PC-3 (cell line): ENCODE measurements at places on chromosomes 1 and 21. TPM values are rescaled to one million over a fixed set of nuclear protein-coding genes. Genes with fewer than 3 reads are reported as not detected.

DNA sequence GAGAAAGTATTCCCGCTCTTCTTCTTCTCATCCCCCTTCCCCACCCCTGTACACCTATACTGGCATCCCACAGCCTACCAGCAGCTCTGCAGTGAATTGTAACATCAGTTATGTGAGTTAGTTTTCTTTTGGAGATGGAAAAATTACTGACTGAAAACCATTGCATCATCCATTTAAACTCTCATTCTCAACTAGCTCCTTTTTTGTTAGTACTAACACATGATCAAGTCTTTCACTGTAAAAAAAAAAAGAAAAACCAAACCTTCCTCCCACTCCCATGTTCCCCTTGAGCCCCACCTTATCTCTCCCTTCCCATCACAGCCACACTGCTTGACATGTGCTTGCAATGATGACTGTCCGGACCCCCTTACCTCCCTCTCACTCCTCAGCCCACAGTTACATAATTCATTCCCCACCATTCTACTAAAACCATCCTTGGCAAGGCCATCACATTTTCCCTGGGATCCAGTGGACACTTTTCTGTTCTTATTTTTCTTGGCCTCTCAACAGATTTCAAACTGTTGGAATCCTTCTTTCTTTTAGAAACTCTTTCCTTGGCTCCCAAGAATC lies 23.2 kb upstream of the RAVER2 start:
- no peaks in the 10 kb centered on the region for H3K4me1 ChIP-seq
- H3K27me3 ChIP-seq: peaks cover 27% of the 10 kb centered on the region
- no peaks in the 10 kb centered on the region for H3K36me3 ChIP-seq
- DNase-seq: no peak
- no peak overlapping the region for H3K4me3 ChIP-seq
- H3K27ac ChIP-seq: no peak overlapping the region

GRCh38 chr1:212596798-212597197 lies 11.8 kb upstream of the ATF3 start:
- DNase-seq: no peak
- peak overlapping the region; percentile 46 for H3K4me3 ChIP-seq
- no peaks in the 10 kb centered on the region for H3K27me3 ChIP-seq
- H3K4me1 ChIP-seq: peaks cover 53% of the 10 kb centered on the region
- H3K36me3 ChIP-seq: no peaks in the 10 kb centered on the region
- H3K27ac ChIP-seq: peak overlapping the region; percentile 80

DNA sequence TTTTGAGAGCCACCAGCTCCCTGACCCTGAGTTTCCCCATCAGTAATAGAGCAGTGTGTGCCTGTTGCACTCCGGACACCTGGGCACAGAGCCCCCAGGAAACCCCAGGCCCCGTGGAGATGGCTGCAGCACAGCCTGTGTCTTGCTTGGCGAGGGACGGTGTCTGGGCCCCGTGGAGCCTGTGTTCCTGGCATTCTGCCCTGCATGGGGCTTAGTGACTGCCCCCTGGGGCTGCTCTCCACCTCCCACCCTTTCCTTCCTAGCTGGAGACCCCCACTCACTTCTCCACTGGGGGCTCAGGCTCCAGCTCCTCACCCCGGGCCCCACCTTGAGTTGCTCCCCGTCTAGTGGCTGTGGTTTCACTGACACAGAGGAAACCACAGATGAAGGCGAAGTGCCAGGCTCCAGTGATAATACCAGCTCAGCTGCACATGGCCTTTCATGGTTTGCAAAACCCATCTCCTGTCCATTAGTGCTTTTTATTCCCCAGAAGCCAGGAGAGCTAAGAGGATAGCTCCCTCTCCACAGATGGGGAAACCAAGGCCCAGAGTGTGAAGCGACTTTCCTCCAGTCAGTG lies 39.4 kb downstream of the DMRTB1 start:
- no peaks in the 10 kb centered on the region for H3K4me1 ChIP-seq
- peak; percentile 33 for DNase-seq
- H3K27ac ChIP-seq: no peak overlapping the region
- no peaks in the 10 kb centered on the region for H3K27me3 ChIP-seq
- H3K36me3 ChIP-seq: no peaks in the 10 kb centered on the region

- H3K36me3 ChIP-seq: no peaks in the 10 kb centered on the region
- no peak overlapping the region for H3K27ac ChIP-seq
- H3K4me3 ChIP-seq: no peak overlapping the region
- DNase-seq: no peak
- H3K27me3 ChIP-seq: no peaks in the 10 kb centered on the region
Observed at GRCh38 chr1:64421377-64421776, 48.6 kb upstream of the CACHD1 start.

DNA sequence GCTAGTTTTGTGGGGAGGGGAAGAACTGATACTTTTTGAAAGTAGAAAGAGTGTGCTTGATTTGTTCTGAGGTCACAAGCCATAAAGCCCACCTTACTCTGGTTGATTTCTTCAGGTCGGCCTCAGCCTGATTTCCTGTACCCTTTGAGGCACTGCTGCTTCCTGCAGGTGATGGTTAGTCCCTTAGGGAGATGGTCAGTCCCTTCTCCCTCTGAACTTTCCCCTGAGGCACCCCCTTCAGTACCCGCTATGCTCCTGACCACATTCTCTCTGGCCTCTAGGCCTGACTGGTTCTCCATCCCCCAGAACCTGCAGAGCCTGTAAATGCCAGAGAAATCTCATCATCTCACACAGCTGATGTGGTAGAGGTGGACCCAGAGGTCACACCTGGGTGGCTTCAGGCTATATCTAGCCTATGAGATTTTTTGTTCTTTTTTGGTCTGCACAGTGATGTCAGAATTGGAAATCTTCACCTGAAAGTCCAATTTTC lies 15.0 kb upstream of the ID3 start:
- H3K27me3 ChIP-seq: no peaks in the 10 kb centered on the region
- H3K4me3 ChIP-seq: no peak overlapping the region
- H3K4me1 ChIP-seq: peaks cover 23% of the 10 kb centered on the region
- no peak overlapping the region for H3K27ac ChIP-seq

DNA sequence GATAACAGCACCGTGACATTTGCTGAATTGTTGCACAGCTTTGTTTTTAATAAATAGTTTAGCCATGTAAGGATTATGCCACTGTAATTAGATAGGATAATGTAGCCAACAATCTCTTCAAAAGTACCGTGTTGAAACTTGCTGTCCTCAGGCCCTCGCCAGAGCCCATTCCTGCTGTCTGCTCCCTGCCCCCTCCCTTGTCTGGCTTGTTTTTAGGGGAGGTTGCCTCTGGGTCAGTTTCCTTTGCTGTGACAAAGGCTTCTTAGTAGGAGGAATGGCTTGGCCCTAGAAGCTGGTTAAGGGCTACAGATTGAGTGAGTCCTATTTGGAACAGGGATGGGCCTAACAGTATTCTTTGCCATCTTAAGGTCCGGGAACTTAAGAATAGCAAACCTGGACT lies 107.9 kb downstream of the LMO4 start:
- no peaks in the 10 kb centered on the region for H3K27me3 ChIP-seq
- H3K4me1 ChIP-seq: peaks cover 9% of the 10 kb centered on the region; the same call in 1 of the 2 replicates
- no peaks in the 10 kb centered on the region for H3K36me3 ChIP-seq
- H3K4me3 ChIP-seq: no peak overlapping the region
- DNase-seq: no peak

GRCh38 chr1:54809496-54810074 lies 8.5 kb upstream of the TTC22 start:
- H3K27ac ChIP-seq: no peak overlapping the region
- no peaks in the 10 kb centered on the region for H3K36me3 ChIP-seq
- no peak overlapping the region for H3K4me3 ChIP-seq
- H3K27me3 ChIP-seq: no peaks in the 10 kb centered on the region

- no peaks in the 10 kb centered on the region for H3K27me3 ChIP-seq
- no peaks in the 10 kb centered on the region for H3K36me3 ChIP-seq
- no peak for DNase-seq
- H3K27ac ChIP-seq: no peak overlapping the region
Observed at GRCh38 chr1:87269921-87270320, 58.8 kb upstream of the LMO4 start.

DNA sequence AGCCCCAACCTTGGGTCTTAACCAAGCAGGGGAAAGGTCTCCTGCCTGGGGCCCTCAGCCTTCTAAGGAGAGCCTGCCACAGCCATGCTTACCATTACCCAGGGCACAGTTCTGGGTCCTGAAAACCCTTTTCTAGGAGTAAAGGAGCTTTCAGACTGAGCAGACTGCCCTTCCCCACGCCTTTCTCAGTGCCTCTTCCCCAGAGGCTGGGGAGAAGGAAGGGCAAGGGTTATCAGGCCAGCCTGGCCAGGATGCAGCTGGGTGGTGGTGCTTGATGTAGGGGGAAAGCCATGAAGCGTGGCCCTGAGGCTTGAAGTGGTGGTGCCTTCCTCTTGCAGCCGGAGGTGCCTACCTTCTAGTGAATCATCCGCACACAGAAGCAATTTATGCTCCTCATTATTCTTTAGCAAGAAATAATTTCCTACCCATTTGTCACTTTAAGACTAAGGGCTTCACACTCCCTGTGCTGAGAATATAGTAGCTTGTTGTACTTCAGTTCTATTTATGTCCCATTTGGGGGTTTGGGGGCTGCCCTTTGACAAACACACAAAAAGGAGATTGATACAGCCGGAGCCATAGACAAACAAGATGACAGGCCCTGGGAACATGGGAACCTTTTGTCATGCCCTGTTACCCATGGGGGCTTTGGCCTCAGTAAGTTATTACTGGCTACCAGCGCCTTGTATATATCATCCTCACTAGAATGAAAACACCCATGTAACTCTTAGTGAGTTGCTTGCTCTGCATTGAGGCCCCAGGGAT lies 40.7 kb downstream of the MAN1C1 start:
- H3K27me3 ChIP-seq: no peaks in the 10 kb centered on the region
- H3K27ac ChIP-seq: no peak overlapping the region
- H3K36me3 ChIP-seq: no peaks in the 10 kb centered on the region
- peaks cover 13% of the 10 kb centered on the region for H3K4me1 ChIP-seq
- H3K4me3 ChIP-seq: no peak overlapping the region

DNA sequence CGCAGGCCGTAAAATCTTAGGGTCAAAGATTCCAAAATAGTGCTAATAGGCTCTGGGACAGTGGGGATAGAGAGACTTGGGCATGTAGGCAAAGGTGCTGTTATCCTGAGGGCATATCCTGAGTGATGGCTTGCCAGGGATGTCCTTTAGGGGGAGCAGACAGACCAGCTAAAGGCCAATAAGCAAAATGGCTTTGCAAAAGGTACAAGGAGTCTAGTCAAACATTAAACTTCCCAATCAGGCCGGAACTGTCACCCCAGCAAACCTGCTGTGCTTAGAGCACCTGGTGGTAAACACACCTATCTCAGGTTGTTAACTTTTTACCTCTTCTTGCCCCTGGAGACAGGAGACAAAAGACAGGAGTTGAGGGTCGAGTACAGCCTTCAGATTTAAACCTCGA lies 49.1 kb downstream of the TRABD2B start:
- H3K36me3 ChIP-seq: no peaks in the 10 kb centered on the region
- no peaks in the 10 kb centered on the region for H3K27me3 ChIP-seq
- H3K27ac ChIP-seq: no peak overlapping the region
- no peaks in the 10 kb centered on the region for H3K4me1 ChIP-seq
- DNase-seq: no peak

The LCE1C gene
- total RNA-seq: not detected in 2 replicates

- H3K36me3 ChIP-seq: no peaks in the 10 kb centered on the region
- peak overlapping the region; percentile 36 for H3K4me3 ChIP-seq
- H3K27me3 ChIP-seq: no peaks in the 10 kb centered on the region
- peak; percentile 96 for DNase-seq
- peaks cover 32% of the 10 kb centered on the region for H3K4me1 ChIP-seq
Observed at GRCh38 chr1:151680826-151681225, 35.8 kb downstream of the CELF3 start.

DNA sequence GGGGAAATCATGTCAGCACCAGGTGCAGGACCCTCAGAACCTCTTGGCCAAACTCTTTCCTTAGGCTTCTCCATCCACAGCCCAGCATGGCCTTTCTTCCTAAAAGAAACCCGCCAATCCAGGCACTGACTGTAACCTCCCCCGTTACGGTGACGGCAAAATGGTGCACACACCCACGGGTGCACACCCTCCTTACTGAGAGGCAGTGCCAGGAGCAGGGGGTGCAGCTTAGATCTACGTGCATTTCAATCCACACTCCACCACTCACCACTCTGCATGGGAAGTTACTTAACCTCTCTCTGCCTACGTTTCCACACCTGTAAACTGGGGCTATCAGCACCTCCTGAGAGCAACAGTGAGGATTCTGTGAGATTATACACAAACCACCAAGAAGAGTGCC lies 31.0 kb downstream of the SUSD4 start:
- H3K27me3 ChIP-seq: peaks cover 34% of the 10 kb centered on the region
- H3K36me3 ChIP-seq: no peaks in the 10 kb centered on the region
- H3K4me1 ChIP-seq: no peaks in the 10 kb centered on the region; the same call in 1 of the 2 replicates
- no peak for DNase-seq
- no peak overlapping the region for H3K27ac ChIP-seq
- H3K4me3 ChIP-seq: no peak overlapping the region

The OR2L5 gene
- 0.07 and 0.35 TPM in 2 replicates for total RNA-seq

DNA sequence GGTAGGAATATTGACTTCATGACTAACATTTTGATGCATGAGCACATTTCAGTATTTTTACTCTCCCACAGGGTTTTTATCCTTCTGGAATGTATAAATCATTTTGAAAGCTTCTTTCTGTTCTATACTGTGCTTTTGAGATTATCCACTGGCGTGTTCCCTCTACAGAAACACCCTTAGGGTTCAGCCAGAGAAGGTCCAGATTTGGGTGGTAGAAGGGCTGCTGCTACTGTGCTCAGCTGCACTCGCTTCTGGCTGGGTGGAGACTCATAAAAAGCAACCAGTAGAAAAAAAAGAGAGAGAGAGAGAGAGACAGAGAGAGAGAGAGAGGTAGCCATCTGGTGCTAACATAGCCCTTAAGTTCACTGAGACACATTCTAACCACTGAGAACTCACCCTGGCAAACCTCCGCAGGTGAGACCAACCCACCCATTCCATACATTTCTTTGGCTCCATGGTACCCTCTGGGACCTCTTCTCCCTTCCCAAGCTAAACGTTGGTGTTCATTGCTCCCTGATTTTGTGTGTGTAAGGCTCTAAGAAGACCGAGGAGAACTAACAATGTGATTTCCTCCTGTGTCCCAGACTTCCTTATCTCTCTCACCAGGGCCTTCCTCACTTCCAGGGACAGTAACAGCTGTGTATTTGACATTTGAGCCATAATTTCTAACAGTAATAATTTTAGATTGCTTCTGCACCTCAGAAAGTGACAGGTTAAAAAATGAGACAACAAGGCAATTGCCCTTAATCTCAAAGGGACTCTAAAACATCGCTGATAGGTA lies 7.2 kb downstream of the APCS start:
- no peak overlapping the region for H3K27ac ChIP-seq
- DNase-seq: no peak
- no peak overlapping the region for H3K4me3 ChIP-seq
- H3K36me3 ChIP-seq: no peaks in the 10 kb centered on the region
- H3K4me1 ChIP-seq: peaks cover 20% of the 10 kb centered on the region

- peaks cover 14% of the 10 kb centered on the region for H3K4me1 ChIP-seq
- no peak overlapping the region for H3K4me3 ChIP-seq
- no peak for DNase-seq
- no peaks in the 10 kb centered on the region for H3K27me3 ChIP-seq
- H3K27ac ChIP-seq: no peak overlapping the region
- H3K36me3 ChIP-seq: no peaks in the 10 kb centered on the region
Observed at GRCh38 chr1:205263580-205264190, 35.9 kb downstream of the TMCC2 start.

The CLCA1 gene
- not detected in 2 replicates for total RNA-seq
